ENCODE measurements at places on chromosomes 2 and 18. TPM values are rescaled to one million over a fixed set of nuclear protein-coding genes. Genes with fewer than 3 reads are reported as not detected.

Gene RUFY4
- 2.1 TPM for total RNA-seq

DNA sequence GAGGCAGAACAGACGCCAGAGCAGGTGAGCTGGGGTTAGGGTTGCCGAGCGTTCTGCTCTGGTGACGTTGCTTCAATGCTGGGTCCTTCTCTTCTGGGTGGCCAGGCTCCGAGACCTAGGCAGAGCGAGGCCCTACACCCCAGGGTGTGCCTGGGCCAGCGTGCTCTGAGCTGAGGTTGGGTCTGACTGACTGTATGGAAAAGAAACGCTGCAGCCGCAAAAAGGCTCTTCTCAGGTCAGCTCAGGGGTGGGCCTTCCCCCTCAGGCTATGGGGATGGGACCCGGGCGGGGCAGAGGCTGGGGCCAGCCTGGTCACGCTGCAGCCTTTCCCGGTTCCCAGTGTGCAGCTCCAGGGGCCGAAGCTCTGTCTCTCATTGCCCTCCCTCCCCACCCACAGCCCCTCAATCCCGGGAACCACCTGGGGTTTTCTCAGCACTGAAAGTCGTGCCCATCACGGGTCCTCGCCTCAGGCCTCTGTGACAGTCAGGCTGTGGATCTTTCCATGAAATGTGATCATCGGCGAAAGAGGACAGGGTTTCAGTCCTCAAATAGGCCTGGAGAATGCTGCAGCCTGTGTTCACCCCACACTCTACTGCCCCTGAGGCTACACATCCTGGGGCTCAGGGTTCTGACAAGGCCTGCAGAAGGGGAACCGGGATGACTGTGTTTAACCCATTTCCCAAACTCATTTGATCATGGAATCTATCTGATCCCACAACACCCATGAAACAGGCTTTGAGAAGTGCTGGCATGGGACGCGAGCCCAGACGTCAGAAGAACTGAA, 19.4 kb downstream of the CYP26B1 start:
- H3K4me1 ChIP-seq: no peaks in the 10 kb centered on the region
- H3K36me3 ChIP-seq: no peaks in the 10 kb centered on the region
- no peak overlapping the region for H3K4me3 ChIP-seq
- no peak for DNase-seq
- no peak overlapping the region for H3K27ac ChIP-seq
- H3K27me3 ChIP-seq: no peaks in the 10 kb centered on the region

GRCh38 chr18:519019-519879, 18.7 kb upstream of the COLEC12 start:
- DNase-seq: no peak
- H3K27ac ChIP-seq: no peak overlapping the region
- no peaks in the 10 kb centered on the region for H3K27me3 ChIP-seq
- H3K4me1 ChIP-seq: peaks cover 3% of the 10 kb centered on the region
- no peaks in the 10 kb centered on the region for H3K36me3 ChIP-seq
- H3K4me3 ChIP-seq: no peak overlapping the region

GRCh38 chr2:65554765-65555591, 122.6 kb upstream of the SPRED2 start:
- peaks cover 11% of the 10 kb centered on the region for H3K4me1 ChIP-seq
- DNase-seq: no peak
- H3K27me3 ChIP-seq: peaks cover 22% of the 10 kb centered on the region
- no peak overlapping the region for H3K27ac ChIP-seq

GRCh38 chr2:85016446-85016845, 45.5 kb downstream of the KCMF1 start:
- H3K4me1 ChIP-seq: peaks cover 52% of the 10 kb centered on the region

- no peak overlapping the region for H3K27ac ChIP-seq
- no peaks in the 10 kb centered on the region for H3K4me1 ChIP-seq
- peaks cover 3% of the 10 kb centered on the region for H3K27me3 ChIP-seq
Measured at GRCh38 chr2:235162082-235162836, 210.4 kb downstream of the SH3BP4 start.

Gene MOB4
- total RNA-seq: 24.8 TPM

- no peak overlapping the region for H3K4me3 ChIP-seq
- no peak for DNase-seq
- no peak overlapping the region for H3K27ac ChIP-seq
Measured at GRCh38 chr2:165634855-165635254, 159.2 kb downstream of the GALNT3 start.

DNA sequence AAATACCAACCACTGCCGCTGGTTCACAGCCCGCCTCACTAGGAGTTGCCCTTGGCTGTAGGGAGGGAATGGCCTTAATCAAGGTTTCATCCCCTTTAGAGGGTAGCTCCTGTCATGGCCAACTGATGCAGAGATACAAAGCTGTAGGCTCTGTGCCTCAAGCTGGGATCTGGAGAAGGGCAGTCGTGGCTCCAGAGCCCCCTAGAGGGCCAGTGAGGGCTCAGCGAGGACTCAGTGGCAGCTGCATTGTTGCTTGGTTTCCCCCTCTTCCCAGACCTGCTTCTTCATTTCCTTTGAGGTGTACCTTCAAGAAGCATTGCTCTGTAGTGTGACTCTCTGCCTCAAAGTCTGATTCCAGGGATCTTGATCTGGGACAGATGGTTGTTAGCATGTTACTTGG, 302.1 kb downstream of the LPIN1 start:
- DNase-seq: no peak
- H3K4me1 ChIP-seq: peaks cover 20% of the 10 kb centered on the region
- no peak overlapping the region for H3K27ac ChIP-seq
- no peak overlapping the region for H3K4me3 ChIP-seq

DNA sequence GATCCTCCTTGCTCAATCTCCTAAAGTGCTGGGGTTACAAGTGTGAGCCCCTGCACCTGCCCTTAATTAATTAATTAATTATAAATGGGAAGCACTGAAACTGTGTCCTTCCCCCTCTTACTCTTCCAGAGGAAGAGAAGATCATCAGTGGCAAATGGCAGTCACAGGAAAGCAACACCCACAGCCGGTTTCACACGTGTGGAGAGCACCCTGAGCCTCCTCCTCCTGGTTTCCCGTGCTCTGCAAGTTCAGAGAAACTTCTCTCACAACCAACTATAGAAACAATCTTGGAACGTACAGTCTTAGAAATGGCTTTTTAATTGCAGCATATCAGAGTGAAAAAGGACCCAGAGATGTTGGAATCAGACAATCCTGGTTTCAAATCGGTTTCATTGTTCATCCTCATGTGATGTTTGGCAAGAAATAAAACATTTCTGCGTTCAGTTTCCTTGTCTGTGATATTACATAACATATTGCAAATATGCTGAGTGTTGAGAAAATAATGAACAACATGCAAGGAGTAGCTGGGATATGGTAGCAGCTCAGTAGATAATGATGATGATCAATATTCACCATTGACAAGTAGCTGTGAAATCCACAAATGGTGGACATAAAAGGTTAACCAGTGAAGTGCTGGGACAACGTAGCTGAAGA, 141.0 kb upstream of the KCTD1 start:
- no peaks in the 10 kb centered on the region for H3K36me3 ChIP-seq
- H3K4me3 ChIP-seq: no peak overlapping the region
- H3K27ac ChIP-seq: no peak overlapping the region
- no peaks in the 10 kb centered on the region for H3K27me3 ChIP-seq

Gene SMYD5
- 14.3 TPM for total RNA-seq

DNA sequence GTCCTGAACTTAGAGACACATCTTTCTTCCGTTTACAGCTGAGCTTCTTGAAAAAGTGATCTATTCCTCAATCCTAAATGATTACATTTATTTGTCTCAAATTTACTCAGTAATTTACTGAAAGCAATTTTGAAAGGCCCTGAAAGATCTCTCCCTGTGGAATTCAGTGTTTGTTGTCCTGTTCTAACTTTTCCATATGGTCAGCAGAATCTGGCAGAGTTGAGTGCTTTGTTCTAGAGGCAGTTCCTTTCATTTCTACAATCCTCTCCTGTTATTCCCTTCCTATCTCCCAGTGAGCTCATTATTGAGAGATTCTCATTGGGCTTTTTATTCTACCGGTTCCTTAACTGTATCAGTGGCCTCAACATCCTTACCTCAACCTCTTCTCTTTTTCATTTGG, 36.5 kb upstream of the REG3G start:
- no peaks in the 10 kb centered on the region for H3K36me3 ChIP-seq
- peaks cover 15% of the 10 kb centered on the region for H3K27me3 ChIP-seq
- no peak overlapping the region for H3K27ac ChIP-seq
- DNase-seq: no peak
